ENCODE measurements at places on chromosomes 3 and 15.

- no peak for DNase-seq
These were observed 470.7 kb upstream of the CBLB start for GRCh38 chr3:106339551-106339950.

- DNase-seq: no peak
These were observed 6.0 kb downstream of the IP6K1 start for GRCh38 chr3:49780080-49780974.

DNA sequence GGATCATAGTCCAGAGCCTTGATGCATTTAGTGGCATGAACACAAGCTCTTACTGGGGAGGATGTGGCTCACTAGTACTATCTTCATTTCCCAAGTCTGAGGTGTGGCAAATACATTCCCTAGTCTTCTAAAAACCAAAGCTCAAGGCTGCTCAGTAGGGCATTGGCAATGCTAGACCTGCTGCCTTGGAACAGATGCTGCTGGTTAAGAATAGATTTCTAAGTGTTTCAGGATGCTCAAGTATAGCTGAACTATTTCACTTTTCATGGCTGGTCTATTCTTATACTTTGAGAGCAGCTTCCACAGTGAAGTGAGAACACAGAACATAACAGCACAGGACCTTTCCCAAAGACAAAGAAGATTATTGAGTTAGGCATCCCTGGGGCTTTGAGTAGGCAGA lies 178.8 kb downstream of the CHST2 start:
- no peak for DNase-seq

DNA sequence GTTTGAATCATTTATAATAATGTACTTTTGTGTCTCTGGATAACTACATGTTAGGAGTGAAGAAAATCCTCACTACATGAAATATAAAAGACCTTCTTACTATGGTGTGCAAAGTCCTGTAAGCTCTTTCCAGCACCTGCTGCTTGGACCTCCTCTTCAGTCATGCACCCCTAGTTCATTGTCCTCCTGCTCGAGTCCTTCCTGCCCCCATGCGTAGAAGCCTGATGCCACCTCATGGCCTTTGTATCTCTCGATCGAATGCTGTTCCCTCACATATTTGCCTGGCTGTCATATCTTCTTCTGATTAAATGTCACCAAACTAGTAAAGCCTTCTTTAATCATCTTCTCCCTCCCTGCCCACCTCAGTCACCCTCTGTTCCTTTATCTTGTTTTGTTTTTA lies 49.9 kb upstream of the SUCLG2 start:
- no peak for DNase-seq

- no peak for DNase-seq
These were observed 540.8 kb upstream of the ROBO1 start for GRCh38 chr3:80308637-80309036.

DNA sequence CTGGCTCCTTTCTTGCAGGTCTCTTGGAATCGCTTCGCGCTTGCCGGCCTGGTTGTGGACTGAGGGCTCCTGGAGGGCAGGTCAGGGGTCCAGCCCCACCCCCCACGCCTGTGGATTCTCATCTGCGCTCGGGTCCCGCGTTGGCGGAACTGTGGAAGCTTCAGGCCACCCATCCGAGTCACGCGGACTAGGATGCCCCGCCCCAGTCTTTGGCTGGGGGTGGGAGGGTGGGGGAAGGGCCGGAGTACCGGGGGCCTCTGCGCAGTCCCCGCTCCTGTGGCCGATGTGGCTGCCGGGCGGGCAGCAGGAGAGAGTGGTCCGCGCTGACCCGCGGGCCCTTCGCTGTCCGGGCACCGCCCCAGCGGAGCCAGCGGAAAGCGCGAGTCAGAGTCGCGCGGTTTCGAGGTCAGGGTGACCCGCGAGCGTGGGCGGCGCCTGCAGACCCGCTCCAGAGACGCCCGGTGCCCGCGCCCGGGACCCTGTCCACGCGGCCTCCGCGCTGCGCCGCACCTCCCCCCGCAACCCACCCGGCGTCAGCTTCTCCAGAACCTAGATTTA lies 114.2 kb downstream of the KLF13 start:
- peak; percentile 12 for DNase-seq

DNA sequence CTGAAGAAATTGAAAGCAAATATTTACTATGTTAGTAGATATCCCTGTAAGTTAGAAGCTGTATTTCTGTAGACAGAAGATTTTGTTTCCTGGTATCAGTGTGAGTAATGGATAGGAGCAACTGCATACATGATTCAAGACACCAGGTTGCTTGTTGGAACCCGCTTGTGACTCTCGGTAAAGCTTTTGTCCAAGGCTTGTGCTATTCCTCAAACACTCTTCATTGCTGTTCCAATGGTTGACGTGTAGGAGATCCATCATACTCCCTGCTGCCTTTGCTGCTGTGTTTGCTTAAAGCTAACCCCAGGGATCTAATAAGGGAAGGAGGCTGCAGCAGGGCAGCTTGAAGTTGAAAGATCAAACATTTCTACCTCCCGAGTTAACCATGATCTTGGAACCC lies 160.1 kb downstream of the RSRC1 start:
- no peak for DNase-seq

- no peak for DNase-seq
These were observed 13.3 kb downstream of the RPSA start for GRCh38 chr3:39419742-39420315.

DNA sequence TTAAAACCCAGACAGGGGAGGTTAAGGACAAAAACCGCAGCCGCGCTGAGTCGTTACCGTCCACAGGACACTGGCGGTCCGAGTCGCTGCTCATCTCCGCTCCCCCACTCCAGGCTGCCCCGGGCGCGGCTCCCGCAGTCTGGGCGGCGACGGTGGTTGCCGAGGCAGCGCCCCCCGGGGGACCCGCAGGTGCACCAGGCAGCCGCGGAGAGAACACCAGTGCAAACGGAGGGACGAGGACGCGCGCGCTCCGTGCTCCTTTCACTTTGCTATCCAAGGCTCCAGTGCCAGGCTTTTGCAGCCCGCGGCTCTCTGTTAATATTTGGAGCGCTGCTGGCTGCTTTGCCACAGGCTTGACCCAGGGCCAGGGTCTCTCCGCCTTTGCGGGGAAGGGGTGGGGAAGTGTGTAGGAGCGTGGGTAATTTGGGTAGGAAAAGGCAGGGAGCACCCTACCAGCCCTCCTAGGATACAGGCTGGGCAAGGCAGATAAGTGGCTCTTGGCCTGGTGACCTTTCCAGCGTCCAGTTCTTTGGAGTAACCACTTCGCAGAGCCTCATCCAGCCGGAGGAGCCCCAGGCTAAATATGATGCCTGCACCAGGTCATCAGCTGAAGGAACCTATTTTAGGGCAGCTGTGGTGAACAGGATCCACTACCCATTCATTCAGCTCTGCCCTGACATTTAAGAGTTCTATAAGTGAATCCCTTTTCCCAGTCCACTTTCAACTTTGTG lies at the start of gene GADL1:
Gene GADL1, minus strand, starts transcription at position 141 of the 731 bp plus-strand sequence. Its CDS starts 47 bp downstream, at position 94.
- DNase-seq: no peak

- no peak for DNase-seq
These were observed 57.6 kb upstream of the NR2E3 start for GRCh38 chr15:71752604-71753289.

DNA sequence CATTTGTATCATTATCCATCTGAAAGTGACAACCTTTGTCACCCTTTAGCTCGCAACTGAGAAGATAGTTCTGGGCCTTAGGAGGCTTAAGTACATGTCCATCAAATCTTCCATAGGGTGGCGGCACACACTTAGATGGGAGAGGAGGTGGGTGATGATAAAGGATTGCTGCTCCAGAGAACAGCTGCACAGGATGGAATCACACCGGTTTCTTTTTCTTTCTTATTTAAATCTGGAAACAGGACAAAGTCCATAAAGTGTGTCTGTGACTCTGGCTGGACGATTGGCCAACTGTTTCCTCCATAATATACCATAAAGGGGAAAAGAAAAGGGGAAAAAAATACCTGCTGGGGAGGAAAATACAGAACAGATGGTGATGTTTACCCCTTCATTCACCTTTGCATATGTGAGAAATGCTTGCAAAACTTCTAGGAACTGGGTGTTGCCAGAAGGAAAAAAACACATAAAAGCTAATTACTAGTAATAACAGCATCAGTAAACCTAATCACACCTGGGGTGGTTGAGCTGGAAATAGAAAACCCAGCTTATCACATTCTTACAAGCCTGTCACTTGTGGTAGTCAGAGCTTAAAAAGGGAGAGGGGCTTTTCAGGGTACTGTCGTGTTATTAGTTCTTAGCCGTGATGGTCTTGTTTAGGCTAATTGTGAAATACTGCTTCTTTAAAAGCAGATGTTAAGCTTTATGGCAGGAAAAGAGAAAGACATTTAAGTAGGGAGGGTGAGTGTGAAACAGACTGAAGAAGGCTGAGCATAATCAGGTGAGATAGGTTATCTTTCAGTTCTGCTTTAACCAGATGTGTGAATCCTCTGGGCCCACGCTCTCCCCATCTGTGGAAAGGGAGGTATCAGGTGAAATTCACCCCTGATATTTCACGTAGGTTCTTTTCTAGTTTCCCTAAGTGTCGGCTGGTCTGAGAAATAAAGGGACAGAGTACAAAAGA lies 16.7 kb downstream of the C2CD4A start:
- DNase-seq: no peak

GRCh38 chr3:183313351-183313750 lies 60.3 kb downstream of the B3GNT5 start:
- DNase-seq: peak; percentile 26

- no peak for DNase-seq
These were observed 93.4 kb downstream of the THRB start for GRCh38 chr3:24401090-24401810.

DNA sequence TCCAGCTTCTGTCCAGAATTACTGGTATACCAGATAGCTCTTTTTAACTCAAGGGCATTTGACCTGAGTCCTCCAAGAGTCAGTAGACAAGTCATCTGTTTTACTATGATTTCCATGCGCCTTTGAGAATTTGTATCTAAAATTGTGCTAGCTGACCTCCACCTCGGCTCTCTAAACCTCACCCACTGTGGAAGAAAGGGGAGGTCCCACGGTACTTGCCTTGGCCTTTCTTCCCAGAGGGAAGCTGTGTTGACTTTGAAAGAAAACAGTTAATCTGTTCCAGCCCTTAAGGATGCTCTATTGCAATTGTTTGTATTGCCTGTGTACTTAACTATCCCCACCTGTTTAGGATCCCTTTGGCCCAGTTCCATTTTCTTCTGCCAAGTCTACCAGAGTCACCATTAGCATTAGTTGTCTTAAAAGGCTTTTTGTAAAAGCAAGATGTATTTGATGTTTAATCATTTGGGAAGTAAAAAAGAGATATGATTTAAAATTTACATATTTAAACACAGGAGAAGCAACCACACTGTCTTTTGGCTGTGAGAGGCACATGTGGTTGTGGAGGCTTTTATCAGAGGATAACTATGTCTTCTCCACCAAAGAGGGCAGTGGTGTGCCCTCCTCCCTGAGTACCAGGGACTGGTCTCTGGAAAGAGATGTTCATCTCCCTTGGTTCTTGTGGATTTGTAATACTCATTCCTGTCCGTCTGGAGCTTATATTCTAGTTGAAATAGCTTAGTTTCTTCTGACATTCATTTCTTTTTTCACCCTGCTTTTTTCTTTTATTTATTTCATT lies 88.8 kb downstream of the CRTC3 start:
- DNase-seq: no peak

GRCh38 chr15:99477791-99478471 lies 87.9 kb upstream of the MEF2A start:
- no peak for DNase-seq

- peak; percentile 78 for DNase-seq
These were observed 43.6 kb downstream of the RLBP1 start for GRCh38 chr15:89177633-89178306.

GRCh38 chr3:194675081-194675640 lies 3.2 kb upstream of the LSG1 start:
- DNase-seq: no peak

GRCh38 chr15:39363761-39364586 lies 216.9 kb upstream of the THBS1 start:
- no peak for DNase-seq

- DNase-seq: no peak
These were observed 134.0 kb downstream of the FHIT start for GRCh38 chr3:61117045-61117898.

DNA sequence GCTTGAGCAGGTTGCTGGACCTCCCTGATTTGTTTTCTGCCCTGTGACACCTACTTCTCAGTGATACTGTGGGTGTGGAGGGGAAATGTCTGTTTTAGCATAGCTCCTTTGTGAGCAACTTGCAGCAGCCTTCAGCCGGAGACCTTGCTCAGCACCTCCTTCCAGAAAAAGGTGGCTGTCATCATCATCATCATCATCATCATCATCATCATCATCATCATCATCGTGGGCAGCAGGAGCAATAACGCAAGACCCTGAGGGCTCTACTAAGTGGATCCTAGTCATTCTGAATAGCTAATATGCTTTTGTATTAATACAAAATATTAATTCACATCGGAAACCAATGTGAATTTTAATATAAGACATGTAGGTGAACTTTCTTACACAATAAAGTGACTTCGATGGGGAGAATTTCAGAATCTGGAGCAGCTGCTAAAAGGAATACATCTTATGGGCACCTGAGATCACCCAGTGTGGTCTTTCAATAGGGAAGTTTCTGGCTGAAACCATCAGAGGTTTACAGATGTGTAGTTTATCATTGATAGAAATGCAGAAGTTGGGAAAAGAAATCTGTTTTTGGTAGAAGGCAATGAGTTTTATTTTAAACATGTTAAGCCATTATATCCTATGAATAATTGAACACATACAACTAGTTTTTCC lies 8.6 kb downstream of the GABRR3 start:
- DNase-seq: no peak

DNA sequence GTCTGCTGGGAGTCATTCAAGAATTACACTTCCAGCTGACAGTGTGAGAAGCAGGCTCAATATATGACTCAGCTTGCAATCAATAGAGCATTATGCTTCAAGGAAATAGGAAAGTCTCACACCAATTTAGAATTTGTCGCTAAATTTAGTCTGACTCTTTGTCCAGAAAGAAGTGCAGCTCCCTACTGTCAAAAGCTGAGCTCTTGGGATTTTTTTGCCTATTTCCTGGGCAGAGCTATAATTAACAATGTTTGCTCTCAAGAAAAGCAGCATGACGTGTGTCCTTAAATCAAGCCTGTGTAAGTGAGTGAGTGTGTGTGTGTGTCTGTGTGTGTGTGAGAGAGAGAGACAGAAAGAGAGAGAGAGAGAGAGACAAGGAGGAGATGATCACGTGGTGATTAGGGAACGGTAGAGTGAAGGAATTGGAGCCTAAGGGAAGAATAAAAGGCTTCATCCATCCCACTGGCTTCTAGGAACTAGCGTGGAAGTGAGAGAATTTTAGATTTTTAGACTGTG lies 16.4 kb upstream of the SLC35G2 start:
- no peak for DNase-seq

- DNase-seq: no peak
These were observed 54.7 kb upstream of the TRAK1 start for GRCh38 chr3:42036483-42036823.

- peak; percentile 35 for DNase-seq
These were observed 246.4 kb downstream of the SLC9A9 start for GRCh38 chr3:143601723-143602484.

DNA sequence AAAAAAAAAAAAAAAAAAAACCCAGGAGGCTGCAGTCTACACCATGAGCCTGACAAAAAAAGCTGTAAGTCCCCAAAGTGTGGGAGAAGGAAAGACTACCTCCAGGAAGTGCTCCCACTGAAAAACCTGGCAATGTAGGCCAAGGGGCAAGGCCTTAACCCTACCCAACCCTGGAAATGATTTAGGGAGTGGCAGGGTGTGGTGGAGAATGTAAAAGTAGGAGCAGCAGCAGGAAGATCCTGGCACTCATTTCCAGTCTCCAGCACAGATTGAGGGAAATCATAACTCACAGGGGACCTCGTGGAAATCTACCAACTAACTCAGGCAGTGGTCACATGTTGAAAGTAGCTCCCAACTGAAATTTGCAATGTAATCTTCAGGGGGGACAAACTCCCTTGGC lies 839.5 kb downstream of the EPHA3 start:
- no peak for DNase-seq

- no peak for DNase-seq
These were observed 64.1 kb downstream of the PTPRG start for GRCh38 chr3:61625429-61625828.

Measured in globus pallidus (tissue), 1 donor.